ENCODE measurements at places on chromosomes 16 and 17. TPM values are rescaled to one million over a fixed set of nuclear protein-coding genes. Genes with fewer than 3 reads are reported as not detected.

- peaks cover 15% of the 10 kb centered on the region for H3K27me3 ChIP-seq
- no peak overlapping the region for H3K4me3 ChIP-seq
- H3K27ac ChIP-seq: no peak overlapping the region
- no peak for DNase-seq
Observed at GRCh38 chr16:8714807-8715206, 40.4 kb downstream of the ABAT start.

The MNT gene
- 29.8 TPM for total RNA-seq

The SMTNL2 gene
- not detected for total RNA-seq

DNA sequence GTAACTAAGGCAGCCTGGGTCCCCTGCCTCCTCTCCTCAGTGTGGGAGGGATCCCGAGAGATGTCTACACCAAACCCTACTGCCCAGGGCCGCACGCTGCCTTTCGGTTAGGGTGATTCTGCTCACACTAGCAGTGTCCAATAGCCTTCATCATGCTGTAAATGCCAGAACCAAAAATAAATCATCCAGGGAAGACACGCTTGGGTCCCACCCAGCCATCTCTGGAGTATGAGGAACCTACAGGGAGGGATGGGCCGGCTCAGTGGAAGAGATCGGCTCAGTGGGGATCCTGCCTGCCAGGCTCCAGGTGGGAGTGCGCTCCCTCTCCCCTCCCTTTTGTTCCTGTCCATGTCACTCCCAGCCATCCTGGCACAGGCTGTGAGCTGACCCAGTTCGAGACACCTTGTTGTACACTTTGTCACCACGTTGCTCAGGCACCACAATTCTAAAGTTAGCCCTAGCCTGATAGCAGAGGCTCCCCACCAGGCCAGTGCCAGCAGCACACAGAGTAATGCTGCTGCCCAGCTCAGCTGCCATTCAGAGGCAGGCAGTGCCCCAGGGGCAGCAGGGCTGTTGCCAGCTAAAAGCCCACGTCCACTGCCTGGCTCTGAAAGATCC is 24.5 kb downstream of the PEMT start:
- no peaks in the 10 kb centered on the region for H3K36me3 ChIP-seq
- H3K4me3 ChIP-seq: no peak overlapping the region
- no peak overlapping the region for H3K27ac ChIP-seq
- no peak for DNase-seq
- no peaks in the 10 kb centered on the region for H3K27me3 ChIP-seq

The KRT12 gene
- not detected for total RNA-seq

GRCh38 chr16:27253526-27253930 is 15.0 kb downstream of the NSMCE1 start:
- H3K36me3 ChIP-seq: peaks cover 4% of the 10 kb centered on the region
- H3K27ac ChIP-seq: peak overlapping the region; percentile 92
- H3K27me3 ChIP-seq: no peaks in the 10 kb centered on the region
- H3K4me1 ChIP-seq: peaks cover 48% of the 10 kb centered on the region
- DNase-seq: no peak

DNA sequence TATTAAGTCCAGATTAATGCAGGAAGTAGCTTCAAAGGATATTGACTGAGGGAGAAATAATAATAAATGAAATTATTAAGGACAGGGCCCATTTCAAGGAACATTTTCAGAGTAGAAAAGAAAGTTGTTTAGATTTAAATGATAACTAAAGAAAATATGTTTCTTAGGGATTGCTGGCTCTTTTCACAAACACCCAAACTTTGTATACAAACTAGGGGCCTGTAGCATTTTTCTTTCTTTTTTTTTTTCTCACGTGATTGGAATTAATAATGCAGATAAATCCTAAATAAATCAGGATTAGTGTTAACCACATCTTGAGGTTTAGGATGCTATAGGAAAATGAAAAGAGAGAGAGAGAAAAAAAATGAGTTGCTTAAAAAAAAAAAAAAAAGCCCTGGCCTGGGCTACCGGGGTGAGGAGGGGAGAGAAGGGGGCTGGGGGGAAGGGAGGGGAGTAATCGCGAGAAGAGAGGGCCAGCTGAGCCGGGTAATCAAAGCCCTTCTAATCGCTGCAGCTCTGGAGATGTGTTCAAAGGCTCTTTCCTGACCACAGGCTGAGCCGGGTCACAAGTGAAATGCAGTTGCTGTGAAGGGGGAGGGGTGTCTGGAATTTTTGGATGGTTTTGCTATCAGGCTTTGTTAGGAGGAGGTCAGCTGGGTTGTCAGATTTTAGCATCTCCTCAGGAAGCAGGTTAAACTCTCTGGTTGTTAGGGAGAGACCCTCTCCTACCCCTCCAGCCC is 104.6 kb upstream of the ZFHX3 start:
- peaks cover 7% of the 10 kb centered on the region for H3K4me1 ChIP-seq
- no peak overlapping the region for H3K4me3 ChIP-seq
- no peak for DNase-seq
- H3K27me3 ChIP-seq: no peaks in the 10 kb centered on the region

The KRTAP2-1 gene
- total RNA-seq: not detected

DNA sequence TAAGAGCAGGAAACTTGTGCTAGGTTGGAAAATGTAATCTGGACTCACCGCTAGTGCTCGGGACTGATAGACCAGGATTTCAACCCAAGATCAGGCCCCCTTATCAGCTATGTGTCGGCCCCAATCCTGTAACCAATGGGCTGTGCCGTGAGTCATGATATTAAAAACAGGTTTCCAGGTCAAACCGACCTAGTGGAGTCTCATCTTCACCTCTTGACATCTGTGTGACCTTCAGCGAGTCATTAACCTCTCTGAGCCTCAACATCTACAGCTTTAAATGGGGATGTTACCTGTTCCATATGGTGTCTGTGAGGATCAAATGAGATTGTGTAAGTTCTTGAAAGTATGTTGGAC is 512 bp downstream of the PMM2 start:
- H3K27me3 ChIP-seq: no peaks in the 10 kb centered on the region
- H3K27ac ChIP-seq: peak overlapping the region; percentile 93
- peaks cover 13% of the 10 kb centered on the region for H3K36me3 ChIP-seq
- no peak for DNase-seq
- peaks cover 44% of the 10 kb centered on the region for H3K4me1 ChIP-seq

DNA sequence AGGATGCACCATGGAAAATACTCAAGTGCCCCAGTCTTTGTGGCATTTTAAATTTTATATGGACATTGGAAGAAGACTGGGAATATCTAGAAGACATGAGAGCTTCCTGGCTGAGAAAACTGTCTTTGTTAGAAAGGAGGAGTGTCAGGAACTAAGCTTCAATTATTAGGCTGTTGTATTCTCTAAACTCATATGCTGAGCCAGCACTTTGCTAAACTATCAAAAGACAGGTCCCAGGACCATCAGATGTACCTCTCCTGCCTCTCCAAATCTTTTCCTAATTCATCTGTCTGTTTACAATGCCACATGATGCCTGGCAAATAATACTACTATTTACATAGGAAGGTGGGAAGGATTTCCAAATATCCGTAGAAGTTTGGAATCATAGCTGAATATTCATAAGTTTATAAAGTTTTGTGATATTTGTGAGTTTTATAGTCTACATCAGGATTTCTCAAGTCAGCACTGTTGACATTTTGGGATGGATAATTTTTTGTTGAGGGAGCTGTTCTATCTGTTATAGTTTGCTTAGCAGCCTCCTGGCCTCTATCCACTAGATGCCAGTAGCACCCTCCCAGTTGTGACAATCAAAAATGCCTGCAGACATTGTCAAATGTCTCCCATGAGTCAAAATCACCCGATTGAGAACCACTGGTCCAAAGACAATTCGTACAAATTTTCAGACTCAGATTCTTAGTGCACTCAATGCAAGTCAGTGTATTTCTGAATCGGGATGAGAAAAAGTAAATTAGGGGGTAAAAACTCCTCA is 61.2 kb upstream of the NETO2 start:
- H3K36me3 ChIP-seq: no peaks in the 10 kb centered on the region
- no peak for DNase-seq

- no peaks in the 10 kb centered on the region for H3K4me1 ChIP-seq
- H3K27me3 ChIP-seq: no peaks in the 10 kb centered on the region
- H3K27ac ChIP-seq: no peak overlapping the region
- peaks cover 16% of the 10 kb centered on the region for H3K36me3 ChIP-seq
- H3K4me3 ChIP-seq: no peak overlapping the region
Observed at GRCh38 chr16:53681354-53681753, 22.3 kb downstream of the RPGRIP1L start.

The PLD2 gene
- total RNA-seq: 35.3 TPM

The ANKFN1 gene
- not detected for total RNA-seq

- H3K4me1 ChIP-seq: no peaks in the 10 kb centered on the region
- no peak for DNase-seq
- H3K27me3 ChIP-seq: no peaks in the 10 kb centered on the region
Observed at GRCh38 chr17:19659366-19660177, 11.0 kb downstream of the ALDH3A2 start.

- H3K27me3 ChIP-seq: peaks cover 50% of the 10 kb centered on the region
- no peak overlapping the region for H3K4me3 ChIP-seq
- H3K36me3 ChIP-seq: no peaks in the 10 kb centered on the region
- DNase-seq: no peak
- no peaks in the 10 kb centered on the region for H3K4me1 ChIP-seq
Observed at GRCh38 chr17:79888811-79889634, 49.8 kb upstream of the CBX4 start.

GRCh38 chr16:11681976-11682654 is 13.9 kb downstream of the SNN start:
- H3K27ac ChIP-seq: peak overlapping the region; percentile 85
- H3K4me3 ChIP-seq: no peak overlapping the region
- peaks cover 36% of the 10 kb centered on the region for H3K36me3 ChIP-seq

- H3K27ac ChIP-seq: peak overlapping the region; percentile 57
- H3K27me3 ChIP-seq: no peaks in the 10 kb centered on the region
- DNase-seq: no peak
- H3K4me3 ChIP-seq: peak overlapping the region; percentile 89
Observed at GRCh38 chr17:80101946-80102663, 724 bp downstream of the GAA start.

The GDPD3 gene
- total RNA-seq: 3.2 TPM

The MLST8 gene
- total RNA-seq: 37.1 TPM

DNA sequence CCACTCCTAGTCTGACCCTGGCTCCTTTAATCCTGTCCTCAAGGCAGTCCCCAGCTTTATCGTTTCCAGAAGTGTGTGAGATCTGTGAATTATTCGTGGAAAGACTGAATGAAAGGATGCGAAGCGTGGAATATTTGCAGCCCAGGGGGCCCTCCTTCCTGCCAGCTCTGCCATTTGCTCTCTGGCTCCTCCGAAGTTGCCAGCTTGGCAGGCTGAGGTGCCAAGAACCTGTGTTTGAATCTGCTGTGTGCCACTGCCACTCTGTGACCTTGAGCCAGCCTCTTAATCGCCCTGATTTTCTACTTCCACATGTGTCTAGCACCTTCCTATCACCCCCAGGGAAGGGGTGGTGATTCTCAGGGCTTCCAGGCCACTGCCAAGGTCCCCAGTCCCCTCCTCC is 10.8 kb downstream of the TBKBP1 start:
- peak; percentile 43 for DNase-seq
- no peak overlapping the region for H3K27ac ChIP-seq
- H3K27me3 ChIP-seq: no peaks in the 10 kb centered on the region
- H3K4me3 ChIP-seq: no peak overlapping the region
- peaks cover 13% of the 10 kb centered on the region for H3K36me3 ChIP-seq
- H3K4me1 ChIP-seq: peaks cover 8% of the 10 kb centered on the region

The TMEM92 gene
- total RNA-seq: 1.7 TPM

GRCh38 chr16:14244196-14245010 is 173.3 kb downstream of the MRTFB start:
- no peak for DNase-seq
- no peak overlapping the region for H3K27ac ChIP-seq
- H3K36me3 ChIP-seq: peaks cover 12% of the 10 kb centered on the region
- peaks cover 36% of the 10 kb centered on the region for H3K4me1 ChIP-seq
- H3K4me3 ChIP-seq: no peak overlapping the region

The KRT28 gene
- not detected for total RNA-seq

DNA sequence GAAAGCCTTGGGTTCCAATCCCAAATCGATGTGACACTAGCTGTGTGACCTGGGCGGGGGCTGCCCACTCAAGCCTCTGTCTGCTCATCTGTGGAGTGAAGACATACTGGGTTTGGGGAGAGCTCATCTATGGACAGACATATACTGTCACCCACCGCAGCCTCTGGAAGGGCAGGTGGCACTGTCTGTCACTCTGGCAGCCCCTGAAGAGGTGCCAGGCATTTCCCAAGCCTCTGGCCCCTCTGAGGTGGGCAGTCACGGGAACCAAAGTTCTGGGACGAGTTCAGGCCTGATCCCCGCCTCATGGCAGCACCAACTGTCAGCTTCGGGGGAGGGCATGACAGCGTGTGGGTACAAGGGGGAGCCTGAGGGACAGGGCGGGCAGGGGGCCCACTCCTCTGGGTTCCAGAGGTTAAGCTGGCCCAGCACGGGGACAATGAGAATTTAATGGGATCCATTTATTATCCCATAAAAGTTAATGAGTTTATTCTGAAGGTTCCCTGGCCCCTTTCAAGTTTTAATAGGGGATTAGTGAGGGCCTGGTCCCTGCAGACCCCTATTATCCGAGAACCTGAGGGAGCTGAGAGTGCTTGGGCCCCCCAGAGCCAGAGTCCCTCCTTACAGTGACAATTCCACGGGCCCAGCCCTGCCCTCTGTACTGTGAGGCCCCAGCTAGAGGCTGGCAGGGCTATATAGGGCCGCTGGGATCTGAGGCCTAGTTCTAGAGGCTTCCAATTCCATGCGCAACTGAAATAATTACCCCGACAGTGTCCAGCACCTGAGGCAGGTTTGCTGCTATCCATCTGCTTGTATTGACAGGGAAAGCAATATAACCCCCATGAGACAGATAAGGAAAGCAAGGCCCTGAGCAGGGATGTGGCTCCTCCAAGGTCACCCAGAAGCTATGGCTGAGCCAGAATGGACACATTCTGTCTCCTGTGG is 18.8 kb downstream of the SEZ6 start:
- H3K27ac ChIP-seq: no peak overlapping the region
- peaks cover 19% of the 10 kb centered on the region for H3K27me3 ChIP-seq
- DNase-seq: no peak
- no peak overlapping the region for H3K4me3 ChIP-seq

The KRT20 gene
- total RNA-seq: not detected

The FOXN1 gene
- not detected for total RNA-seq

DNA sequence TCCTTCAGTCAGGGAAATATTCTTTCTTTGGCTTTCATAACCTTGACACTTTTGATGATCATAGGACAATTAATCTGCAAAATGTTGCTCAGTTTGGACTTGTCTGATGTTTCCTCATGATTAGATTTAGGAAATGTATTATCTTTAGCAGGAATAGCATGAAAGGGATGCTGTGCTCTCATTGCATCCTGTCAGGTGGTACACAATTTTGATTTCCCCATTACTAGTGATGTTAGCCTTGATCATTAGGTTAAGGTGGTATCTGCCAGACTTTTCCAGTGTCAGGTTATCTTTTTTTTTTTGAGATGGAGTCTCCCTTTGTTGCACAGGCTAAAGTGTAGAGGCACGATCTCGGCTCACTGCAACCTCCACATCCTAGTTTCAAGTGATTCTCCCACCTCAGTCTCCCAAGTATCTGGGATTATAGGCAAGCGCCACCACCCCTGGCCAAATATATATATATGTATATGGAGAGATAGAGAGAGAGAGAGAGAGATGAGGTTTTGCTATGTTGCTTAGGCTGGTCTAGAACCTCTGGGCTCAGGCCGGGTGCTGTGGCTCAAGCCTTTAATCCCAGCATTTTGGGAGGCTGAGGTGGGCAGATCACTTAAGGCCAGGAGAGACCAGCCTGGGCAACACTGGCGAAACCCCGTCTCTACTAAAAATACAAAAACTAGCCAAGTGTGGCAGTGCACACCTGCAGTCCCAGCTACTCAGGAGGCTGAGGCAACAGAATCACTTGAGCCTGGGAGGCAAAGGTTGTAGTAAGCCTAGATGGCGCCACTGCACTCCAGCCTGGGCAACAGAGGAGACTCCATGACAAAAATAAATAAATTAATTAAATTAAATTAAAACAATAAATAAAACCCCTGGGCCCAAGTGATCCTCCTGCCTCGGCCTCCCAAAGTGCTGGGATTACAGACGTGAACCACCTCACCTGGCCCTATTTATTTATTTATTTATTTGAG is 15.8 kb upstream of the CAVIN1 start:
- no peaks in the 10 kb centered on the region for H3K36me3 ChIP-seq
- DNase-seq: no peak
- no peak overlapping the region for H3K27ac ChIP-seq
- no peak overlapping the region for H3K4me3 ChIP-seq

Measured in chondrocyte (in vitro differentiated cells).